CD4-positive, alpha-beta T cell treated with Interleukin-17A for 4 hours (primary cell): ENCODE measurements at places on chromosomes 4 and X.

DNA sequence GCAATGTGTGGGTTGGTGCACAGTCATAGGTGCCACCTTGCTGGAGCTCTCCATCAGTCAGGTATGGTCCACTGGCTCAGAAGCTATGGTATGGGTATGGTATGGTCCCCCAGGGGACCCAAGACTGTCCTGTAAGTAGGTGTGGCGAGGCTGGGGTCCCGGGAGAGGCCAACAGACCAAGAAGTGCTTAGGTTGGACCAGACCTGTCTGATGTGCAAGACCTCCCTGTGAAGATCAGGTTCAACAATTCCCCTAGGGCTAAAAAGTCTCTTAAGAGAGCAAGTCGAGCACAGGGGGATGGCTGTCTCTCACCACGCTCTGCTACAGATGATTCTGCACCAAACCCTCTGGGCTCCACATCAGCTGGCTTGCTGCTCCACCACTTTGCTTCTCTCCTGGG is 1145.0 kb downstream of the RPA4 start:
- no peak for DNase-seq

GRCh38 chrX:46310815-46311497 is 234.3 kb downstream of the ZNF674 start:
- no peak for DNase-seq

DNA sequence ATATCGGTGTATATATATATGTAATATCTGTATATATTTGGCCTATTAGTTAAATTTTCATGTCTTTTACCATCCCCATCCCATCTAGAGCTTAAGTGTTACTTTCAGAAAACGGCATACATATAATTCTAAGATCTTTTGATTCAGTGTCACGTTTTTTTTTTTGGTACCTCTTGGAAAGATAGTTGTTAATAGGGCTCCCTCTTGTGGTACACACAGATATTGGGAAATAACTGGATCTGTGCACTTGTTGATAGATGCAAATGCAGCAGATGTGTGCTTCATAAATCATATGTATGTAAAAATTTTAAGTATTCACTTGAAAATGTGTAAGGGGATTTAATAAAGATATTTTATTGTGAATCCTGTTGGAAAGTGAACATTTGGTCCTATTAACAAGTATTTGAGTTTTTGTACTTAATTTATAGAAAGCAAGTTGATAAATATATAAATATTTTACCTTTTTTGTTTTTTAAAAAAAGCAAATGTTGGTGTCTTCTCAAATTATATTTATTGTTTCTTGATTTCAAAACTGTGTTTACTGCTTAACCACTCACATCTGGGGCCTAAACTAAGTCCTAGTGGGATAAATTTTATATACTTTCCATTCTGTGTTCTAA is 74.7 kb downstream of the PAQR3 start:
- DNase-seq: peak; percentile 18

DNA sequence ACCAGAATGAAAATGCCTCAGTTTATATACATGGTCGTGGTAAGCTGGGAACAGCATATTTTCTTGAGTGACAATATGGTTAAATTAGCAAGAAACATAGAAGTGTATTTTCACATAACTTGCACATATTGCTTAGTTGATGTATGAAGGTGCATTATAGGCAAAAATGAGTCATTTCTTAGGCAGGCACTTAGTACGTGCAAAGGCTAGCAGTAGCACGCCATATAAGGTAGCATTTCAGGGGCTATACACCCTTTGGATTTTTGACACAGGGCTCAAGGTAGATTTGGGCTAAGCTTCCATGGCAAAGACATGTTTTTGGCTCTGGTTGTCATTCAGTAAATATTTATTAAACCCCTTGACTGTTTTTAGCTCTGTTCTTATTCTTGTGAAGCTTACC is 33.1 kb downstream of the PCDH7 start:
- no peak for DNase-seq

DNA sequence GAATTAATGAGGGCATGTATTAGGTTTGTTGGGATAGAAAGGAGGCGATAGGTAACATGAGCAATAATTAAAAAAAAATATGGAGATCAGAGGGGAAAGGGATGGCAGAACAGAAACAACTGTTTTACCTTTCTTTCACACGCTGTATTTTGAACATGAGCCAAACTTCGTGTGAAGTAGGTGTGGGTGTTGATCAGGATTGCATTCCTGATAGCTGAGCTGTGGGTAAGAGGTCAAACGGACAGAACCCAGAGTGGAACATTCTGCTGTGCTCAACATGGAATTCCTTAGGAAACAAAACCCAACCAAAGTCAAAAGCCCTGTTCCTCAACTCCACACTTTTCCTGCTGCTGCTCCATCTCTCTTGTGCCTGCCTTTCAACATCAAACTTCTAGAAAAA is 162.5 kb upstream of the CASK start:
- DNase-seq: no peak

DNA sequence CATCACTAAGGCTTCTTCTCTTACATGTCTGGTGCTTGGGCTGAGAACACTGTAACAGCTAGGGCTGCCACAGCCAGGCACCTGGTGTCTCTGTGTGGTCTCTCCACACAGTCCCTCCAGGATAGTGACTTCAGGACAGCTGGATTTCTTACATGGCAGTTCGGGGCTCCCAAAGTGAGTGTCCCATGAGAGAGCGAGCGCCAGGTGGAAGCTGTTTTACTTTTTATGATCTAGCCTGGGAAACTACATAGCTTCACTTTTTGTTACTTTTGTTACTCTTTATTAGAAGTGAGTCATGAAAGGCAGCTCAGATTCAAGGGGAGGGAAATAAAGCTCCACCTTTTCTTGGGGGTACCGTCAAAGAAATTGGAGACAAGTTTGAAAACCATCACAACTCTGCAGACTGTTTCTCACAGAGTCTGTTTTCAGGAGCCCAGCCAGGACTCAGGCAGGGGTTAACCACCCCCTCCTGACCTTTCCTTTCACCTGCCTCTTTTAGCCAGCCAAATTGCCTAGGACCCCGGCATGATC is 373.0 kb downstream of the MID1IP1 start:
- DNase-seq: no peak

DNA sequence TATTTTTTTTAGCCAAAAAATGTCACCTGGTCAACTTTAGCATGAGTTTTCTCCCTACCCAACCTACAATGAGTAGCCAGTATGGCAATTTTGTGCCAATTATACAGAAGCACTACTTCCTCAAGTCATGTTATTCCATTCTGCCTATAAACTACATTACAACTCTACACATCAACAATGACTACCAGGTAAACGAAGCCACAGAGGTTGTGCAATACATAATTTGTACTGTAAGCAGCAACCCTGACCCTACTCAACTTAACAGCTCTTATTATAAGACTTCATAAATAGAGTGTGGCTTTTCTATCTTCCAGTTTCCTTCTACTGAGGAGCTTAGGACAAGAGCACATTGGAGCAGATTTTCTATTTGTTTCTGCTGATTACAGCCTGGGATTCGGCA is 160.5 kb downstream of the HS3ST1 start:
- DNase-seq: no peak

- DNase-seq: no peak
Measured at GRCh38 chr4:99720206-99720605, 62.6 kb upstream of the C4orf54 start.
